ENCODE measurements at places on chromosomes 4 and X.

DNA sequence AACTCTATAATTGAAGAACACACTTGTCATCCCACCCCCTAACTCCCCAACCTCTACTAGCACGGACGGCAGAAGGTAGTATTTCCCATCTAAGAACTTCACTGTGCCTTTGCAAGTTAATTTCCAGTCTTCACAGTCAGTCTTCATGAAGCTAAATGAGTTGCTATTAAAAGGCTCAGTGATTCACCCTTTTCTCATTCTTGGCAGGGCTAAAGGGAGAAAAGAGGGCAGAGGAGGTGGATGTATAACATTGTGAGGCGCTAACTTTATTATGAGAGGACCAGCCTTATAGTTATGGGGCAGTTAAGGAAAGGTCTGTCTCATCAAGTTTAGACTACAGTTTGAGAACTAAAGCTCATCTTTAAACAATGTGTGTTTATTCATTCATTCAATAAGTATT is 161.0 kb upstream of the S100G start:
- no peak for DNase-seq

DNA sequence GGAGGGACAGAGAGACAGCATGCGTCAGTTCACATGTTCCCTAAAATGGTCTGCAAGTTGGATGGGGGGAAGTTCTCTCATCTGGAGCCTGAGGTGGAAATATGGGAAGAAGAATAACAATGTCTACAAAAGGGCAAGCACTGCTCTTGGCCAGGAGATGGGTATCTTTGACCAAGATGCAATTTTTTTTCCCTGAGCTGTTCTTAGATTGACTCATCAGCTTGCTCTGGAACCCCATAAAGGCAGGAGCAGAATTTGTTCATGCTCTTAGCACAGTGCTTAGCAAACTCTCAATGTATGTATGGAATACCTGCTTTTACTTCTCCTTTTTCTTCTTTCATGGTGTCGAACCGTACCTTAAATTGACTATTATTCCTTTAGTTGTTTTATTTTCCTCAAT is 90.5 kb upstream of the ZNF827 start:
- no peak for DNase-seq

DNA sequence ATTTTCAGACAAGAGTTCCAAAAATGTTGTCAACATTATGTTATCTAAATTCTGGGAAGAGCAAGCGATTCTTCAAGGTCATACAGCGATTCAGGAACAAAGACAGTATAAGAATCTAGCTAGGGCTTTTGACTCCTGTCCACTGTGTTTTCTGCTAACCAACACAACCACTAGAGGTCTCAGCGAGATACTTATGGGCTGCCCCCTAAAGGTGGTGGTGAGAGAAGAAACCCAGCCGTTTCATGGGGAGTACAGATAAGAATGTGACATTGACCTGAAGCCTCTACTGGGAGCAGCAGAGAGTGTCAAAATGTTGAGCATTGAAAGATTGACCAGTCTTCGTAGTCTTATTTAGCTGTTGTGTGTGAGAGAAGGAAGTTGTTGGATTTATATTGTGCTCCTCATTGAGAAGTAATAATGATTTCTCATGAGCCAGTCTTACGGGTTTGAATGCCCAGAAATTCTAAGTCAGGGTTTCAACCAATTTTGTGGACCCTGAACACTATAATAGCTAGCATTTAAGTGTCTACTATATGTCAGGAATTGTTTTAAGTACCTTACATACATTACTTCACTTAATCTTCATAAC is 168.3 kb downstream of the SPRY1 start:
- no peak for DNase-seq

DNA sequence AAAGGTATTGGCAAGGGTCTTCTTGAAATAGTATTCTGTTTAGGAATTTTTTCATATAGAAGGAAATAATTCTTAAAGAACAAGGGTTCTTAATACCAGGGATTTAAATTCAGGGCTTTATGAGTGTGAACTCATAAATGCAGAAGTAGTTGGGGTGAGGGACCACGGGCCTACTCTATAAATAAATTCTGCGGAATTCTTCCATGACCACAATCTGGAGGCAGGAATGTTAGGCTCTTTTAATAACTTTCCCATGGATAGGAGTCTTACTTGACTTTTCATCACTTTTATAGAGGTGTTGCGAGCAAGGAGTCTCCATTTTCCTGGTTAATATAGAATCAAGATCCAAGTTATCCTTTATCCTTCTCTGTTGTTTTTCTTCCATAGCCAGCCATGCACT is 76.7 kb upstream of the SLC4A4 start:
- DNase-seq: no peak

GRCh38 chr4:589219-589963 is 13.3 kb upstream of the TMEM271 start:
- DNase-seq: no peak

- no peak for DNase-seq
These were observed 1336.3 kb upstream of the AGA start for GRCh38 chr4:178778496-178778895.

GRCh38 chr4:142291299-142292050 is 554.6 kb downstream of the INPP4B start:
- DNase-seq: no peak

GRCh38 chr4:96637971-96638412 is 798.1 kb downstream of the PDHA2 start:
- DNase-seq: no peak

GRCh38 chr4:125243789-125244397 is 70.9 kb upstream of the FAT4 start:
- DNase-seq: no peak

DNA sequence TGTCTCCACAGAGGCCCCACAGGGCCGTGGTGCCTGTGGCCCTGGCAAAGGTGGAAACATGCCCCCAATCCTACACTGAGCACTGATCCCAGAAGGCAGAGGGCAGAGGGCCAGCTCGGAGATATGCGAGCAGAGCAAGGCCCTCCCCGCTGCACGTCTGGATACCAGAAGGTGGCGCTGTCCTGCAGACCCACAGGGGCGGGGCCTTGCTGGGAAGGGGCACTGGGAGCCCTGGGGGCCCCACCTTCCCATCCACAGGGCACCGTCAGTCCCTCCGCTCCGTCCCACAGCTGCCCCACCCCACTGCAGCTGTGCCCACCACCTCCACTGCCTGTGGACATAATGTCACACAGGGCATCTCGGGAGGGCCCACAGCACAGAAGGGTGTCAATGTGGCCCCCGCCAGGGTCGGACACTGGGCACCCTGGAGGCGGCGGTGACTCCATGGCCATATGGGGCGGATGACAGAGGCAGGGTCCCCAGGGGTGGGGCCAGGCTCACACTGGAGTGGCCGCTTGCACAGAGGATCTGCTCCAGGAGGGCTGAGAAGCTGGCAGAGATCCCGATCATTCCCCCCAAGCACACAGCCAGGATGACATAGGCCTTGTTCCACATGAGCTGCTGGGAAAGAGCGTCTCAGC is 4.8 kb downstream of the SLC49A3 start:
- DNase-seq: no peak

DNA sequence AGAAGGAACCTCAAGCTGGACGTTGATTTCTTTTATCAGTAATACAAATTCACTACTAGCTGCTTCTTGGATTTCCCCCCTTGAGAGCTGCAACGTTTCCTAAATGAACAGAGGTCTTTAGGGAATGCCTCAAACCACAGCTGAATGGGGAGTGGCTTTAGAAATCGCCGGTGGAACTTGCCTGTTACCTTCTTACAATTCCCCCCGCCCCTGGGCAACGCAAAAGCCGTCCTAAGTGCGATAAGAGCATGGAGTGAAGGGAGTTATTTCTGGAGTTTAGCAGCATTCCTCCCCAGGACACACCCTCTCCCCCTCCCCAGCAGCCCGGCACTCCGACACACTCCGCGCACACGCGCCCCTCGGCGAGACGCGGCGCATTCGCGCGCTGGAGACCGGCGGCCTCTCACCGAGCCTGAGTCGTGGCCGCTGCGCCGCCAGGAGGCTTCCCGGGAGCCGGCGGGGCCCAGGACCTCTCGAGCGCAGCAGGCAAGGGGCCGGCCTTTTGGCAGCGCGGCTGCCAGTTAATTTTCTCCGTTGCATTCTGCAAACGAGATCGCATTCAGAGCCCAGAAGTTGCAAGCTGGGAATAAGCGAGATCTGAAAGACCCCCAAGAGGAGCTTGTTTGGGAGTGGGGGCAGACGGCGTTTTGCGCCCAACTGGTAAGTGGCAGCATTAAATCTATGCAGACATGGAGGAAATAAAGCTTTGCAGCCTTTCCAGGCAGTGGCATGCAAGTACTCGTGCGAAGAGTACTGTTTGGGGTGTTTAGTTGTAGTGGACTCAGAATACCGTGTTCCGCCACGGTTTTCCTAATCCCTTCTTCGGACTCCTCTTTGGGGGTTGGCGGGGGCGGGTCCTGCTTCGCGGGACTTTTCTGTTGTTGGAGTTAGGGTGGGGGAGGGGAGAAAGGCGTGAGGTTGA is 134.7 kb downstream of the PALLD start:
- peak; percentile 9 for DNase-seq

GRCh38 chr4:187726485-187726884 is 269.1 kb upstream of the ZFP42 start:
- no peak for DNase-seq

- no peak for DNase-seq
These were observed 57.5 kb downstream of the PCDH18 start for GRCh38 chr4:137474711-137475301.

DNA sequence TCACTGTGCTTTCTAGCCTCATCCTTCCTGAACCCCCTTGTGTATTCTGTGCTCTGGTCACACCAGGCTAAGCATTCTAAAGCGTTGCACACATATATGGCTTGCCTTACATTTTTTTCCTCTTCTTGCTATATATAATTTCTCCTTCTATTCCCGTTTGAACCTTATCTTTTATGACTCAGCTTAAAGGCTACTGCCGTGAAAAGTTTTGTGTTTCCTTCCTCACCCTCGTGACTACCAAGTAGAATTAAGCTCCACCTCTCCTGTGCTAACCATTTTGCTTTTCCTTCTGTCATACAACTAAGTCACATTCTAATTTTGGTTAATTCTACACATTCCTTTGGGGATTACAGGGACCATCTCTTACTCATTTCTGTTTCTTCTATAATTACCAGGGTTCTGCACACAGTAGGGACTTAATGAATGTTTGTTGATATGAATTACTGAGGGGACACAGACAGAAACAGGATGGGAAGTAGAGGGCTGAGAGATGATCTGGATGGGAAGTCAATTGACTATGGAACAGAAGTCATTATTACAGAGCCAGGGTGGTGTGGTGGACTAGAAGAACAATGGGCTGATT is 67.1 kb downstream of the DOCK11 start:
- DNase-seq: no peak

GRCh38 chr4:169311643-169312365 is 41.0 kb upstream of the SH3RF1 start:
- no peak for DNase-seq

DNA sequence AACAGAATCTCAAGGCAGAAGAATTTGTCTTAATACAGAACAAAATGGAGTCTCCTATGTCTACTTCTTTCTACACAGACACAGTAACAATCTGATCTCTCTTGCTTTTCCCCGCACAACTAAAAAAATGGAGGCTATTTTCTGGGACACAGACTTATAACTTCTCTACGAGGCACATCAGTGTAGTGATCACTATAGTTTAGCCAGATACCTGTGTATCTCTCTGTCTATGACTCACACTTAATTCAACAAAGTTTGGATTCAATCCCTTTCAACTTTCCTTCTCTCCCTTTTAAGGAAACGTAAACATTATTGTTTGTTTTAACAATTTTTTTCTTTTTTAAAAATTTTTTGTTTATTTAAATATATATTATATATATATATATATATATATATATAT is 29.4 kb downstream of the APELA start:
- no peak for DNase-seq

DNA sequence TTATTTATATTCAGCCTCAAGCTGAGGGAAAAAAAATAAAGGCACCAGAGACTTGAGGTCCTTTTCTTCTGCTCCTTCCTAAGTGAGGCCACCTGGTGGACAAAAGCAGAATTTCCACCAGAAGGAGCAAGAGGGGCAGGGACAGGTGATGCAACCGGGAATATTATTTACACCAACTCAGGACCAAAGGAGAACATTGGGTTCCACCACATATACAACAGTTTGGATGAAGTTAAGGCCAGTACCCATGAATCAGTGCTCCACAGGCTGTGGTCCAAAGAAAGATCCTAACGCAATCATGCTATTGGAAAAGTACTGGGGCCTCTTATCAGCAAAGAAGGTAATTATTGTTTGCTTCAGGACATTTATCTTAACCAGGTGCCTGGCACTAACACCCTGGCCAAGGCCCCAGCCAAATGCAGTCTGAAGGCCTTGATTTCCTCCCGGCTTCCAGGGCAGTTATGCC is 57.4 kb downstream of the TSC22D3 start:
- DNase-seq: peak; percentile 5

- no peak for DNase-seq
These were observed 89.7 kb upstream of the PPARGC1A start for GRCh38 chr4:23979534-23979933.

- DNase-seq: no peak
These were observed 132.2 kb downstream of the IDS start for GRCh38 chrX:149372866-149373265.

- DNase-seq: no peak
These were observed 5.7 kb downstream of the MXD4 start for GRCh38 chr4:2256156-2256731.

DNA sequence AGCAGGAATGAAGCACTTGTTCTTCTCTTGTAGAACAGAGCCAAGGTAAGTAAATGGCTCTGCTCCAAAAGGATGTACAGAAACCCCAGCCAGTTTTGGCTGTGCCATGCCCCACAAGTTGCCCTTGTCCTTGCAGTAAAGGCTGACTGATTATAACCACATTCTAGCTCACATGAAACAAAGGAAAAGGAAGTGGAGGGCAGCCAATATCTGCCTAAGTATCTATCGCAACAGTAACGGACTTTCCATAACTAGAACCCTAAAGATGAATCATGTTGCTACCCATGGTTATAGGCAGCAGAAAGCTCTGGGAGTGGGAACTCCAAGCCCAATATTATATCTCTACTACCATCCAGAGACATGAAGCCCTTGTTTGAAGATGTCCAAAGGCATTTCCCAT is 95.7 kb downstream of the COMMD8 start:
- no peak for DNase-seq

DNA sequence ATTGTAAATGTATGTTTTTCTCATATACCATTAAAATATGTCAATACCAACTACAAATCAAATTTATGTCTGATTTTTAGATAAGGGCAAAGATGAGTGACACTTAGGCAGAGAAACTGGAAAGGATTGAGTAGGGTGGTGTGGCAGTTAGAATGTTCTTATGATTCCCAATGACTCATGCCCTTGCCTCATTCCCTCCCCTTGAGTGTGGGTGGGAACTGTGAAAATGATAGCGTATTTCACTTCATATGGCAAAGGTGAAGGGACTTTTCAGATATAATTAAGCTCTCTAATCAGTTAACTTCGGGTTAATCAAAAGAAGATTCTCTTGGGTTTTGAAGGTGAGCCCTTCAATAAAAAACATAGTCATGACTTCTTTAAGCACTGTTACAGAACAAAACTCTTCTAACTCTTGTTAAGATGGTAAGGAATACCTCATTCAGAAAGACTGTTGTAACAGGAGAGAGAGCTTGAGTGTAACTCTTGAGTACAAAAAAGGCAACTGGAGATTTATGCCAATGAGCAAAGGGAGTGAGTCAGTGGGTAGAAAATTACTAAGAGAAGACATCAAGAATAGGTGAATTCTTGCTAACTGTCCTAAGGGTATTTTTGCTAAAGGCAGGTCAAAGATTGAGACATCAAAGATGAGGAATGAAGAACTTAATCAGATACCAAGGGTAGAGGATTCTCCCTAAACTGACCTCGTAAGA is 329.5 kb downstream of the KCTD8 start:
- no peak for DNase-seq

Data from NCI-H187 (cell line).